Fibroblast of skin of right biceps (primary cell): ENCODE measurements at places on chromosomes 7 and 10.
A peak's percentile ranks its signal among the peaks of the same experiment; 100 is the strongest.

GRCh38 chr10:79399223-79399831 lies 46.1 kb downstream of the ZCCHC24 start:
- DNase-seq: peak; percentile 95

GRCh38 chr10:86391236-86391840 lies 24.7 kb upstream of the GRID1 start:
- DNase-seq: no peak

DNA sequence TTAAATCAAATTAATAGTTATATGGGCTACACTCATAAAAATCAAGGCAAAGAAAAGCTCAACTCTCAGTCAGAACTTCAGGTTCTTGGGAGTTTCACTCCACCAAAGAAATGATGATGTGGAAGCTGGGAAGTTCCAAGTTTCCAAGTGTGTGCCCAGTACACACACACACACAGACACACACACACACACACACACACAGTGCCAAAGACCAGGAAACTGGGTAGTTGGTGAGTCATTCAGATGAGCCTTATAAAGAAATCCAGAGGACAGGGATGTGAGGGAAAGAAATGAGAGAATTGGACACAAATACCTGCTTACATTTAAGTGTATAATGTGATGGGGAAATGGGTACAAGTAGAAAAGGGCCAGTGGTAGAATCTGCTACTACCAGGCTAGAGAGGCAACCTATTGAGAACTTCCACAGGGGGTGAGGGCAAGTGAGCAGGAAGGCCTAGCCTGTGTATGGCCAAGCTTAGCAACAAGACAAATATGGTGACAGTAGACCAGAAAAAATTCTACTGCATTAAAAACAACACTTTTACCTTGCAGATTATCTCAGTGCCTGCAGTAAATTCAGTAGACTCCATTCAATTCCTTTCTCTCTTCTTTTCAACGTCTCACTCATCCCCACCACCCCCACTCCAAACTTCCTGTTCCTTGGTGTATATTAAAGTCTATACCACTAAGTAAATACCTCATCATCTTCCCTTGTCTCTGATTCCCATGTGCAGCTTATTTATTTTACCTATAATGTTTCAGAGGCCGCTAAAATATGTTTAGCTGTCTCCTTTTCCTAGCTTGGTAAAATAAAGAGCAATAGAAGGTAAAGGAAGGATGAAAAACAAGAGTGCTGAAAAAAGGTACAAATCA lies 95.0 kb downstream of the CABCOCO1 start:
- DNase-seq: peak; percentile 70

- peak; percentile 87 for DNase-seq
These were observed 30.0 kb upstream of the PCGF5 start for GRCh38 chr10:91190388-91190870.

- DNase-seq: no peak
These were observed 60.9 kb downstream of the TMEM270 start for GRCh38 chr7:73921623-73922528.
